Spinal cord (tissue), 10 donors: ENCODE measurements at places on chromosomes 11 and 22. TPM values are rescaled to one million over a fixed set of nuclear protein-coding genes. Genes with fewer than 3 reads are reported as not detected.

DNA sequence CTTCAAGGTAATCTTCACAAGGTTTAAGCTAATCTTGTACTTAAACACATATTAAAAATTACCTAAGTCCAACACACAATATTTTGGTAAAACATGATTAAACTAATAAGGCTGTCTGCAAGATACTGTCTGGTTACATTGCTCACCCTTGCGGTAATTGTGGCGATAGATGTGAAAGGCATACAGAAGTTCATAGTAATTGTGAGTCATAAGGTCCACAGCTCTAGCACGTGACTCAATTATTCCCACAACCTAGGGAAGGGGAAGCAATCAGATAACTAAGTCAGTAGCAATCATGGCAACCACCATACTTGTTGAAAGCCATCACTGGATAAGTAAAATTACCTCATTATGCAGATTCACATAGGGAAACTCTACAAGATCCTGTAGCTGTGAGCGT lies 30.5 kb upstream of the FNBP4 start:
- no peak overlapping the region for H3K27ac ChIP-seq
- H3K36me3 ChIP-seq = peaks cover 69% of the 10 kb centered on the region
- no peak for DNase-seq
- H3K4me3 ChIP-seq = no peak overlapping the region
- no peaks in the 10 kb centered on the region for H3K4me1 ChIP-seq
- no peaks in the 10 kb centered on the region for H3K27me3 ChIP-seq

The SHANK3 gene
- 7.5 TPM for total RNA-seq

GRCh38 chr11:88367310-88367709 lies 29.8 kb upstream of the CTSC start:
- no peak overlapping the region for H3K27ac ChIP-seq
- DNase-seq = no peak
- H3K27me3 ChIP-seq = no peaks in the 10 kb centered on the region
- H3K36me3 ChIP-seq = no peaks in the 10 kb centered on the region
- no peak overlapping the region for H3K4me3 ChIP-seq

The OR4C13 gene
- not detected for total RNA-seq

GRCh38 chr11:116460156-116460920 lies 312.4 kb downstream of the BUD13 start:
- no peak for DNase-seq
- H3K4me3 ChIP-seq = no peak overlapping the region
- H3K36me3 ChIP-seq = no peaks in the 10 kb centered on the region

The CCDC157 gene
- 4.2 TPM for total RNA-seq

The OR52A1 gene
- not detected for total RNA-seq

GRCh38 chr22:19816372-19817119 lies 38.1 kb downstream of the GNB1L start:
- peaks cover 23% of the 10 kb centered on the region for H3K4me1 ChIP-seq
- H3K4me3 ChIP-seq = no peak overlapping the region
- H3K36me3 ChIP-seq = peaks cover 45% of the 10 kb centered on the region
- H3K27me3 ChIP-seq = no peaks in the 10 kb centered on the region

- H3K27me3 ChIP-seq = peaks cover 3% of the 10 kb centered on the region
- no peak overlapping the region for H3K4me3 ChIP-seq
- H3K36me3 ChIP-seq = peaks cover 3% of the 10 kb centered on the region
- peaks cover 46% of the 10 kb centered on the region for H3K4me1 ChIP-seq
- no peak for DNase-seq
These were observed 44.6 kb downstream of the MYO7A start for GRCh38 chr11:77172666-77172982.

The MYH9 gene
- total RNA-seq = 122 TPM

DNA sequence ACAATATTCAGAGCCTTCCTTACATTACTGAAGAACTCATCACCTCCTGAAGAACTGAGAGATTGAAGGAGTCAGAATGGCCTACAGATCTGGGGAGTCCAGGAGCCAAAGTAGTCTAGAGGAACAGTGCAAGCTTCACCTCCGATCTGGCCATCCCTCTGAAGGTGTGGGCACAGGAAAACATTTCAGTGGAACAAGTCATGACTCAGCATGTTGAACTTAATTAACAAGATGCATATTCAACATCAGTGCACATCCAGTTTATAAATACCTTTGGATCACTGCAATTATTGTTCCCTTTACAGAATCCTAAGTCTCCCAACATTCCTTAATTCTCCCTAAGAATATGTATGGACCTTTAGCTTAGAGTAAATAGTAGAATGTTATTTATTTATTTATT lies 25.5 kb downstream of the PAAF1 start:
- H3K27ac ChIP-seq = no peak overlapping the region
- peaks cover 23% of the 10 kb centered on the region for H3K36me3 ChIP-seq
- H3K4me3 ChIP-seq = no peak overlapping the region
- DNase-seq = no peak

The SAA2 gene
- total RNA-seq = not detected

- H3K4me1 ChIP-seq = no peaks in the 10 kb centered on the region
- no peaks in the 10 kb centered on the region for H3K36me3 ChIP-seq
- no peak overlapping the region for H3K4me3 ChIP-seq
- no peaks in the 10 kb centered on the region for H3K27me3 ChIP-seq
These were observed 82.3 kb downstream of the YAP1 start for GRCh38 chr11:102192349-102193066.

The HBB gene
- total RNA-seq = 2,002 TPM

DNA sequence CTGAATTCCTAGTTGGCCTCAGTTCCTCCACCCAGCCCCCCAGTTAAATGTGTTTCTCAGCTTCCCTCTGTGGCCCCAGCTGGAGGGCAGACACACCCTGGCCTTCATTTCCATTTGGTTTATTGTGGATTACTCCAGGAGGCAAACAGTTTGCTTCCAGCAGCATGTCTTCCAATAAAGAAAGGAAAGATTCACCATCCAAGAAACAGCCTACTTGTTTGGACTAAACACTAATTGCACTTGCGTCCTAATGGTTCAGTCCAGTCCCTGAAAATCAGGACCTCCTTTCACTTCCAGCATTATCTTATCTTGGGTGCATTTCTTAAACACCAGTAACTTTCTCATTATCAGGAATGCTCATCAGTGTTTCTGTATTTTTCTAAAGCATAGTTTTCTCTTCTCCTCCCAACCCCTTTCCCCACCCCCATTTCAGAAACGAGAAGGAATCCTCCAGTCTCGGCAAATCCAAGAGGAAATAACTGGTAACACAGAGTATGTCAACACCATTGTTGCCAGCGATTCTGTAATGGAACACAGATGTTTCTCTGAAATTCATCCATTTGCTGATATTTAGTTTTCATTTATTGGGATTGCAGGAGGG lies 130.9 kb downstream of the PARVA start:
- peak; percentile 31 for DNase-seq
- peaks cover 6% of the 10 kb centered on the region for H3K36me3 ChIP-seq
- H3K27ac ChIP-seq = peak overlapping the region; percentile 45

DNA sequence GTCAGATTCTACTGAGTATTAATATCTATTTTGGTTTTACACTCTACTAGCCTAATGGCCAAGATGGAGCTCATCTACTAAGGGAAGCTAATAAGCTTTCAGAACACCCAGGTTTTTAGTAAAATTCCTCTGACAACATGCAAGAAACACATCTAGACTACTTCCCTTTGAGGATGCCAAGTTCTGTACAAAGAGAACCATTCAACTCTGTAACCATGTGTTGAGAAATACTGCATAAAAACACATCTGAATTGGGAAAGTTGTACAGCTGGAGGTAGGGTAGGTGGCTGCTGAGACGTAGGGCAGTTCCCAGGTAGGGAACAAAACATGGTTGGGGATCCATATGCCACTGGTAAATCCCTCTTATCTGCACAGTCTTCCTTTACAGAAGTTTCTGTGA lies 66.2 kb downstream of the SC5D start:
- no peaks in the 10 kb centered on the region for H3K27me3 ChIP-seq
- no peaks in the 10 kb centered on the region for H3K4me1 ChIP-seq
- DNase-seq = no peak
- H3K27ac ChIP-seq = no peak overlapping the region

DNA sequence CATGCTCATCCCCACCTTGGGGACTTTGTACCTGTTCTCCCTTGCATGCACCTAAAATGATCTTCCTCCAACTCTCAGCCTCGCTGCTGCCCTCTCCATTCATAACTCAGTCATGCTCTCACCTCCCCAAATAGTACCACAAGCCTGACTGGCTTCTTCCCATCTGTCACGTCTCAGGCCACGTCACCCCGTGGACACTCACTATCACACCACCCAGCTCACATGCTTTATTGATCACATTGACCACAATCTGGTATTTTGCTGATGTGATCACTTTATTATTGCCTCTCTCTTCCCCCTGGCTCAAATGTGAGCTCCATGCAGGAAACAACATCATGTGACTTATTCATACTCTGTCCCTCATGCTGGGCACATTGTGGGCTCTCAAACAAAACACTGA lies 9.2 kb upstream of the SGSM1 start:
- no peaks in the 10 kb centered on the region for H3K4me1 ChIP-seq
- no peaks in the 10 kb centered on the region for H3K36me3 ChIP-seq
- no peak for DNase-seq
- H3K27ac ChIP-seq = no peak overlapping the region
- H3K4me3 ChIP-seq = no peak overlapping the region
- no peaks in the 10 kb centered on the region for H3K27me3 ChIP-seq

- H3K4me1 ChIP-seq = peaks cover 30% of the 10 kb centered on the region
- peak overlapping the region; percentile 89 for H3K27ac ChIP-seq
- DNase-seq = peak; percentile 57
- peak overlapping the region; percentile 31 for H3K4me3 ChIP-seq
- no peaks in the 10 kb centered on the region for H3K27me3 ChIP-seq
These were observed 889 bp downstream of the PLAAT4 start for GRCh38 chr11:63537293-63538101.

- no peak overlapping the region for H3K4me3 ChIP-seq
- H3K27me3 ChIP-seq = no peaks in the 10 kb centered on the region
These were observed 281.5 kb upstream of the NARS2 start for GRCh38 chr11:78856211-78856610.

The DYNC2H1 gene
- total RNA-seq = 50.0 TPM

- no peak overlapping the region for H3K27ac ChIP-seq
- no peaks in the 10 kb centered on the region for H3K27me3 ChIP-seq
- H3K4me3 ChIP-seq = peak overlapping the region; percentile 40
- DNase-seq = peak; percentile 95
- no peaks in the 10 kb centered on the region for H3K36me3 ChIP-seq
- peaks cover 14% of the 10 kb centered on the region for H3K4me1 ChIP-seq
These were observed 26.4 kb downstream of the YWHAH start for GRCh38 chr22:31970490-31971444.

- no peak overlapping the region for H3K4me3 ChIP-seq
- no peaks in the 10 kb centered on the region for H3K36me3 ChIP-seq
- no peak for DNase-seq
- no peak overlapping the region for H3K27ac ChIP-seq
- H3K4me1 ChIP-seq = no peaks in the 10 kb centered on the region
- no peaks in the 10 kb centered on the region for H3K27me3 ChIP-seq
These were observed 20.9 kb downstream of the NCF4 start for GRCh38 chr22:36881504-36882245.
